Hematopoietic multipotent progenitor cell (in vitro differentiated cells): ENCODE measurements at places on chromosomes 7 and 10. TPM values are rescaled to one million over a fixed set of nuclear protein-coding genes. Genes with fewer than 3 reads are reported as not detected.

KLLN gene
- 2.2 TPM for total RNA-seq

CFAP69 gene
- total RNA-seq, result 2.4 TPM

- no peak for DNase-seq
These were observed 9.9 kb upstream of the TEX36 start for GRCh38 chr10:125692601-125693523.

GRCh38 chr7:4681218-4681851 is 760 bp upstream of the FOXK1 start:
- no peak for DNase-seq

DNA sequence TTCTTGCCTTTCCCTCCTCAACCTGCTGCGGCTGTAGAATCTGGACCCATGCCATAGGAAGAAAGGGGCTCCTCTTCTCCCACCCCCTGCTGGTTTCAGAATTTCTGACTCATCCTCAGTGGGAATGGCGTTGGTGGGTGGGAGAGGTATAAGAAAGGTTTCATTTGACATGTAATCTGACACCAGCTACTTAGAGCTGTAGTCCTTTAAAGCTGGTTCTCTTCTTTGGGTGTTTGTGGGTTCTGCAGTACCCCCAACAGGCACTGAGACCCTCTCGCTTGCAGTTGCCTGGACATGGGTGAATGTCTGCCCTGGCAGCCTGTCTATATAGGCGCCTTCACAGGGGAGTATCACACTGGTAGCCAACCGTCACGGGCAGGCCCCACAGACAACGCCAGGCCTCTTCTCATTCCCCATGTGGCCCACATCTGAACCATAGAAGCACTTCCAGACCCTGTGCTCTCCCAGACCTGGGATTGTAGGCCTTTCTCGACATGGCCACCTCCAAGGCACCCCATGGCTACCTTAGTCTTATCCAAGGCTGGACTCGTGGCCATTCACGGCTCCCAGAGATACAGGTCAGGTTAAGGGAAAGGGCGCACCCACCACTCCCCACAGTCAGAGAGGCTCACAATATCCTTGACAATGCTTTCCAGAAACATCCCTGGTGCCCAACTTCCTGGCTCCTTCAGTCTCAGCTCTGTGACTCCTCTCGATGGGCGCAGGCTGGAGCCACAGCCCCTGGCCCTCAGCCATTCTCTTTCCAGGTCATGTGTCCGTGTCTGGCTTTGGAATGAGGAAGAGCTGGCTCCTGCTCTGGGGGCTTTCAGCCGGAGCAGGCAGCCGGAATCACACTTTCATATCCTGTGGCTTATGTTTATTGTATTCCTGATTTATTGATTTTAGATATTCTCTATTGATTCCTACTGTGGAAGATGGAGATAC is 17.5 kb downstream of the ZNF862 start:
- no peak for DNase-seq

DNA sequence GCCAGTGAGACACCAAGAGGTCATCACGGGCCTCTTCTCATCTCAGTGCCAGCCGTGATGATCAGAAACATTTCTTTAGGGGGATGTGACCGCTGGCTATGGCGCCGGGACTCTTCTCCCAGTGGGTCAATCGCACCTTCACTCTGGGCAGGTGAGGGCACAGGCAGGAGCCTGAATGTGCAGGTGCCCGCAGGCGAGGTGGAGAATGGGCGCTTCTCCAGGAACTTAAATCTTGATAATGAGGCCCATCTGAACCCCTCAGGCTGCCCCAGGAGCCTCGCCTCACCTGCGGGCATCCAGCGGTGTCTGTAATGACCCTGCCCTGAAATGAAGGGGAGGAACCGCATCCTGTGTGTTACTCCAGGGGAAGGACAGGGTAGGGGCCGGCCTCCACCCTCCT is 204.7 kb downstream of the ADARB2 start:
- no peak for DNase-seq

DNA sequence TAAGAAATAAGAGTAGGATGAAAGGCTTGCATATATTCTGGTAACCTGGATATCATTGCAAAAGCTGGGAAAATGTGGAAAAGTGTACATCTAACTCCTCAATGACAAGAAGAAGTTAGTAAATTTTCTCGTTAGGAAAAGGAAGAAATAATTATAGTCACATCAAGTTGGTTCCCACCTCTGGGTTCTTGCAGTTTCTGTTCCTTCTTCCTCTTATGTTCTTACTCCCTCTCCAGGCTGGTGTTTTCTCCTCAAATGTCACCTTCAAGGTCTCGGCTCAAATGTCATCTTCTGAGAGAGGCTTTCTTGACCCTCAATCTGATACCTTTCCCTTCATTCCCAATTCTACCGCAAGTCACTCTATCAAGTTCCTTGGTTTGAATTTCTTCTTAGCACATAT is 64.4 kb downstream of the ENTPD1 start:
- no peak for DNase-seq

DNA sequence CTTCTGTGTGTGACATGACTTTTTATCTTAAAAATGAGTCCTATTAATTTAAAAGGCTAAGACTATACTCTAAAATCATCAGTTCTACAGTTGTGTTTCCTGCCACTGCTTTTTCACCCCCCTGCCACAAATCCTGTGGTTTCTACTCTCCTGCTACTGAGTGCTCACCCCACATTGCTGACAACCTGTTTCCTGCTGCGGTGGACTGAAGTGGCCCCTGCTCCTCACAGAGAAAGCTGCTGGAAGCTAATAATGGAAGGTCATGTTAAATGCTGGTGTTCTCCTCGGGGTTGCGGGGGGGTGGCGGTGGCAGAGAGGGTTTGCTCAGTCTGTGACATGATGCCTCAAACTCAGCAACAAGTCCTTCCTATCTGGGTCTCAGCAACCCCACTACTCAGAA is 113.2 kb upstream of the INHBA start:
- peak; percentile 88 for DNase-seq

GRCh38 chr10:107919626-107920235 is 755.2 kb upstream of the SORCS1 start:
- no peak for DNase-seq
